HepG2 (cell line): ENCODE measurements at places on chromosomes 5 and 9.

GRCh38 chr9:21519855-21520434, 37.8 kb upstream of the IFNE start:
- no peaks in the 10 kb centered on the region for H3K27me3 ChIP-seq
- no peaks in the 10 kb centered on the region for H3K36me3 ChIP-seq
- no peak overlapping the region for H3K4me3 ChIP-seq
- H3K27ac ChIP-seq, result no peak overlapping the region

DNA sequence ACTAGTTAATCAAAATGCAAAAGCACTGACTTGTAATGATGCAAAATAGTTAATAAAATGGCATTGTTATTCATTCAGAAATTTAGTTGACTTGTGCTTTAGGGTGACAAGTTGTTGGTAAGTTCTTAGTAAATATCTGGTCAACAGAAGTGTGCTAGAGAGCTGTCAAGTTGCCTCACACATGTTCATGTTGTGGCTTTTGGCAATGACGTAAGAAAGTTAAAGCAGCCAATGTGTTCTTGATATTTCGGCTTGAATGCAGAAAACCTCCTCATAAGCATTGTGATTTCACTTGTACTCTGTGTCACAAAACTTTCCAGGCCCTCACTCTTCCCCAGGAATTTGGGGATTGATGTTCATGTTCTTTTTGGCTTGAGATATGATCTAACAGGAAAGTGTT, 626.7 kb downstream of the PRR16 start:
- H3K4me3 ChIP-seq, result no peak overlapping the region
- H3K36me3 ChIP-seq, result no peaks in the 10 kb centered on the region
- H3K27me3 ChIP-seq, result no peaks in the 10 kb centered on the region
- no peak overlapping the region for H3K27ac ChIP-seq
- H3K4me1 ChIP-seq, result no peaks in the 10 kb centered on the region

DNA sequence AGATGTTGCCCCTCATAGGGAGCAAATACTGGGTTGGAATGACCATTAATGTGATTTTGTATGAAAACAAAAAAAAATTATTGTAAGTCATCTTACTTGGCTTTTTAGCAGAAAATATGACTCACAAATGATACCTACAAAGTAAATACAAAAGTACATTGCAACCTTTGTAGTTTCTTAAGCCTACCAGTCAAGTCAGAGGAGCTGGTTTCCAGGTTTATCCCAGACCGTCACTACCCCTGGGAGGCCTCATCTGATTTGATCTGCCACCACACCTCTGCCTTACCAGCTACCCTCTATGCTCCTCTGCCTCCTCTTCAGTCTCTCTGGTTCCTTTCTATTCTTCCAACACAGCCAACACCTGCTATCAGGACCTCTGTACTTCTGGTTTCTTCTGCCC, 349.9 kb upstream of the CCNH start:
- H3K27me3 ChIP-seq, result no peaks in the 10 kb centered on the region
- H3K4me1 ChIP-seq, result no peaks in the 10 kb centered on the region
- H3K27ac ChIP-seq, result no peak overlapping the region

DNA sequence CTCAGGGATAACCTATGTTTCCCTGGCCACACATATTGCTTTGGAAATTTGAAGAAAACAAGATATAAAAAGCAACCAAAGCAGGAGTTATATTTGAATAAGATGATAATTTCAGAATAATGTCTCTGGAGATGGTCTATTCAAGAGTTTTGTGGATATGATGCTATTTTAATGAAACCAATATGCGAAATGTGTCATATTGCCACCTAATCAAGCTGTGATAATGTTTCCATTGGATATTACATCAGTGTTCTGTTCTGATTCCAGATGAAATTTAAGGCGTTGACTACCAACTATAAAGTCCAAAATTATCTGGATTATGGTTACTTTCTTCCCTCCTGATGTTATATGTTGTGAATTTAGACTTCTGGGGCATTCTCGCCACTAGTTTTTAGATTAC, 27.6 kb upstream of the NUDT12 start:
- H3K27ac ChIP-seq, result no peak overlapping the region
- H3K36me3 ChIP-seq, result no peaks in the 10 kb centered on the region
- DNase-seq, result no peak
- no peak overlapping the region for H3K4me3 ChIP-seq
- H3K4me1 ChIP-seq, result no peaks in the 10 kb centered on the region

DNA sequence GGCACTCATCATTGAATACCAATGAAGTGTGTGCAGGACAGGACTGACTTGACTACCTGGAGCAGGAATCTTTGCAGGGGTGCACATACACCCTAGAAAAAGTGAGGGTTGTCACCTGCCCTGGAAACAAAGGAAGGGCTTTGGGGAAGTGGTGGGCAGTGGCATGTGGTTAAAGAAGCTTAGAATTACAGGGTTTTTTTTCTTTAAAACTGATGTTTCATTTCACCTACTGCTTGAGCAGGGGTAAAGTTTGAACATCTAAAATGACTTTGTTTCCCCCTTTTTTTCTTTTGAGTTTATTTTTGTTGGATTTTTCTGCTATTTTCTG, 2.0 kb upstream of the KDM3B start:
- H3K4me1 ChIP-seq, result peaks cover 15% of the 10 kb centered on the region
- H3K4me3 ChIP-seq, result no peak overlapping the region
- no peaks in the 10 kb centered on the region for H3K27me3 ChIP-seq
- H3K36me3 ChIP-seq, result peaks cover 8% of the 10 kb centered on the region

- no peaks in the 10 kb centered on the region for H3K27me3 ChIP-seq
- H3K27ac ChIP-seq, result no peak overlapping the region
- H3K36me3 ChIP-seq, result no peaks in the 10 kb centered on the region
- H3K4me3 ChIP-seq, result no peak overlapping the region
- 0 out of 2 replicates have a peak, but pooled peaks cover 5% of the 10 kb centered on the region for H3K4me1 ChIP-seq
Measured at GRCh38 chr5:61344187-61344944, 12.3 kb downstream of the ZSWIM6 start.

DNA sequence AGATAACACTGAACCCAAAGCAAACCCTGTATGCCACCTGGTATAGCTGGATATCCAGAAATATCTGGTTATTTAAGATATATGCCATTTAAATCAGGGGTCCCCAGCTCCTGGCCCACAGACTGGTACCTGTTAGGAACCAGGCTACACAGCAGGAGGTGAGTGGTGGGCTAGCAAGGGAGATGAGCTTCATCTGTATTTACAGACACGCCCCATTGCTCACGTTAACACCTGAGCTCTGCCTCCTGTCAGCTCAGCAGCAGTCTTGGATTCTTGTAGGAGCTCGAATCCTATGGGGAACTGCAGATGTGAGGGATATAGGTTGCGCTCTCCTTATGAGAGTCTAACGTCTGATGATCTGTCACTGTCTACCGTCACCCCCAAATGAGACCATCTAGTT, 646.6 kb downstream of the TLE4 start:
- no peaks in the 10 kb centered on the region for H3K27me3 ChIP-seq
- no peaks in the 10 kb centered on the region for H3K4me1 ChIP-seq
- H3K4me3 ChIP-seq, result no peak overlapping the region
- H3K27ac ChIP-seq, result no peak overlapping the region
- no peaks in the 10 kb centered on the region for H3K36me3 ChIP-seq

DNA sequence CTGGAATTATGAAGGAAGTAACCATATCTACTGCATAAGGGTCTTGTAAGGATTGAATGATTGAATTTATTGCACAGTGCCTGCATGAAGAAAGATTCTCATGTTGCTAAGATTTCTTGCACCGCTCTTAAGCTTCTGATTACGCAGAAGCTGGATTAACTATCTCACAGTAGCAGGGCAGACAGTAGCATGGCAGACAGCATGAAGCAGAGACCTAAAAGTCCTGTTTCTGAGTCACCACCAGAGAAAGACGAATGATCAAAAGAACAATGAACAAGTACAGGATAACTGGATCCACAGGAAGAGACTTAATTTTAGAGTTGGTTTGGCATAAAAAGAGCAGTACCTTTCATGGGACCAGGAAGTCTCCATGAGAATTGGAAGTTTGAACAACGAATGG, 142.4 kb downstream of the MAPKAP1 start:
- 0 out of 3 replicates have a peak, but pooled peaks cover 1% of the 10 kb centered on the region for H3K36me3 ChIP-seq
- H3K27ac ChIP-seq, result no peak overlapping the region
- no peak overlapping the region for H3K4me3 ChIP-seq
- peaks cover 6% of the 10 kb centered on the region; the same call in 1 of the 2 replicates for H3K4me1 ChIP-seq
- DNase-seq, result no peak
- no peaks in the 10 kb centered on the region for H3K27me3 ChIP-seq

GRCh38 chr9:124855944-124856765, 2.9 kb downstream of the WDR38 start:
- H3K4me3 ChIP-seq, result no peak overlapping the region
- DNase-seq, result peak; percentile 59
- H3K27me3 ChIP-seq, result no peaks in the 10 kb centered on the region; the same call in 1 of the 2 replicates
- H3K27ac ChIP-seq, result no peak overlapping the region
- peaks cover 17% of the 10 kb centered on the region for H3K36me3 ChIP-seq
- H3K4me1 ChIP-seq, result peaks cover 47% of the 10 kb centered on the region

- H3K36me3 ChIP-seq, result peaks cover 21% of the 10 kb centered on the region
- no peak for DNase-seq
- H3K27me3 ChIP-seq, result no peaks in the 10 kb centered on the region
Measured at GRCh38 chr9:69058101-69058500, 22.5 kb downstream of the FXN start.

DNA sequence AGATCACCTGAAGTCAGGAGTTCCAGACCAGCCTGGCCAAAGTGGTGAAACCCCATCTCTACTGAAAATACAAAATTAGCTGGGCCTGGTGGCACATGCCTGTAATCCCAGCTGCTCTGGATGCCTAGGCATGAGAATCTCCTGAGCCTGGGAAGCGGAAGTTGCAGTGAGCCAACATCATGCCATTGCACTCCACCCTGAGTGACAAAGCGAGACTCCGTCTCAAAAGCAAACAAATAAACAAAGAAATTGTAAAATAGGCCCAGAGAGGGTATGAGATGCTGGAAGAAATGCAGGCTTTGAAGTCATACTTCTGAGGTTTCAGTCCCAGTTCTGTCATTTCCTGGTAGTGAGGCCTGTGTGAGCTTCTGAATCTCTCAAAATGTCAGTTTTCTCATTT, 5.3 kb upstream of the ARHGEF37 start:
- no peaks in the 10 kb centered on the region for H3K36me3 ChIP-seq
- no peak overlapping the region for H3K27ac ChIP-seq
- no peak for DNase-seq

- H3K27me3 ChIP-seq, result peaks cover 1% of the 10 kb centered on the region; the same call in 1 of the 2 replicates
- DNase-seq, result peak; percentile 43
- H3K36me3 ChIP-seq, result no peaks in the 10 kb centered on the region
- no peak overlapping the region for H3K4me3 ChIP-seq
Measured at GRCh38 chr5:172715931-172716682, 54.9 kb downstream of the DUSP1 start.

GRCh38 chr5:64688965-64689364, 1.3 kb upstream of the SHISAL2B start:
- H3K27ac ChIP-seq, result no peak overlapping the region
- no peak for DNase-seq

- peak; percentile 41 for DNase-seq
- no peaks in the 10 kb centered on the region for H3K4me1 ChIP-seq
- H3K36me3 ChIP-seq, result no peaks in the 10 kb centered on the region
- no peak overlapping the region for H3K27ac ChIP-seq
- peak overlapping the region; percentile 72 for H3K4me3 ChIP-seq
Measured at GRCh38 chr5:32709750-32710549, 1.2 kb upstream of the NPR3 start.

DNA sequence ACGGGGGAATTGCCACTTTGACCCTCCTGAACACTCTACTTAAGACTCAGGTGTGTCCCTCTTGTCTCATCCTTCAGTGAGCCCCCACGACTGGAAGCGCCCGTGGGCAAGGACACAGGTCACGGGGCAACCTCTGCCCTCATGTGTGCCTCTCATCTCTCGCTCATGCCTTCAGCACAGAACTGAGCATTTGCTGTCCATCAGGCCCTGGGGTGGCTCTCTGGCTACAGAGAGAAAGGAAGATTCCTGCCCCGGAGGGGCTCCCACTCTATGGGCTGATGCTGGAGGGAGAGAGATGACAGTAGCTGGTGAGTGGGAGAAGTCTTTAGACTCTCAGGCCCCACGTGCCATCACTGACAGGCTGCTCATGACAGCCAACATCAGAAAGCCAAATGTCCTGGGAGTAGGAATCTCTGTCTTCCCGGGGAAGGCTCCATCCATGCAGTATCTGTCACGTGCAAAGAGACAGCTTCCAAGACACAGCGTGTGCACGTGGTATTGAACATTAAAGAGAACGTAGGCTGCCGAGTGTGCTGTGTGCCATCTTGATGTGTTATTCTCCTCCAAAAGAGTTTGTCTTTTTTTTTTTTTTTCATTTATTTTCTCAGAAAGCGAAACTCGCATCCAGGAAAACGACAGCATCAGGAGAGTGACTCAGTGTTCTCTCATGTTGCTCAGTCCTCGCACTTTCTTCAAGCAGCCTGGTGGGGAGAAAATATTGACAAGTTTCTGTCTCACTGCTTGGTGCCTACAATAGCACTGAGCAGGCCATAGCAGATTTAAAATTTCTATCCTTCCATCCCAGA, 190.5 kb downstream of the GAS1 start:
- no peak overlapping the region for H3K27ac ChIP-seq
- 0 out of 2 replicates have a peak, but pooled peaks cover 2% of the 10 kb centered on the region for H3K27me3 ChIP-seq
- DNase-seq, result no peak
- no peaks in the 10 kb centered on the region for H3K4me1 ChIP-seq
- no peak overlapping the region for H3K4me3 ChIP-seq
- H3K36me3 ChIP-seq, result no peaks in the 10 kb centered on the region

GRCh38 chr9:120532475-120532874, 47.5 kb downstream of the CDK5RAP2 start:
- no peak overlapping the region for H3K27ac ChIP-seq
- H3K27me3 ChIP-seq, result no peaks in the 10 kb centered on the region
- no peak for DNase-seq

DNA sequence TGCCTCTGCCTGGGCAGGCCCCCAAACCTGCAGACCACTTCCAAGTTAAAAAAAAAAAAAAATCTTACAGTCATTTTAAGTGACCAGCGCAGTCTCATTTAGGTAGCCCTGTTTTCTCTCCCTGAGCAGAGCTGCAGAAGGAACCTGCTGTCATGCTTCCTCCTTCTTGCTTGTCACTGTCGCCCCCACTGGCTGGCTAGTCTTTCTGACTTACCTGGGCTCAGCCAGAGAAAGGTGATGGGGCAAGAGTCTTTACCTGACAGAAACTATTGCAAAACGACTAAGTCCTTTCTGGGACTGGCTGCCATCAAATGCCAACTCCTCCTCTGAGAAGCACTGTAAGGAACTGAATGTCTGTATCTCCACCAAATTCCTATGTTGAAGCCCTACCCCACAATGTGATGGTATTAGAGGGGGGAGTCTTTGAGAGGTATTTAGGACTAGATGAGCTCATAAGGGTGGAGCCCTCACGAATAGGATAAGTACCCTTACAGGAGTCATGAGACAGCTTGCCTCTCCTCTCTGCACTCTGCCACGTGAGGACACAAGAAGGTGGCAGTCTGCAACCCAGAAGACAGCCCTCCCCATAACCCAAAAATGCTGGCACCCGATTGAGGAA, 58.4 kb upstream of the SHC3 start:
- H3K4me1 ChIP-seq, result no peaks in the 10 kb centered on the region
- H3K36me3 ChIP-seq, result no peaks in the 10 kb centered on the region
- H3K27ac ChIP-seq, result no peak overlapping the region
- no peak for DNase-seq
- no peak overlapping the region for H3K4me3 ChIP-seq

DNA sequence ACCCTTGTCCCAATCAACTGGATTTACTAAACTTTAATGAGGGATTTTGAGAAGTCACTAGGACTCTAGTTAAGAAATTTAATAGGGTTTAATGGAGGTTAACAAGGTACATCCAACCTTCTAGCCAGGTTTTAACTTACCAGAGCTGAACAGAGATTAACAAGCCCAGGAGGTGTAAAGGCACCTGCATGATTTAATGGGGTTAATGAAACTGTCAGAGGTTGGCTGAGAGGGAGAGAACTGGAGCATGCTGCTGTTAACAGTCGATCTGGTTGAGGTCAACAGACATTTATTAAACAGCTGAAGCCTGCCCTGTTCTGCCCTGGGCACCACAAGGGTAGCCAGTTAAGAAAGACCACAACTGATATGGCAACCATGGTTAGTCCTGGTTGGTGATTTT, 13.6 kb downstream of the HAND1 start:
- no peaks in the 10 kb centered on the region for H3K36me3 ChIP-seq
- DNase-seq, result no peak
- H3K27ac ChIP-seq, result no peak overlapping the region
- no peaks in the 10 kb centered on the region; the same call in 1 of the 2 replicates for H3K27me3 ChIP-seq
- H3K4me3 ChIP-seq, result no peak overlapping the region
